ENCODE measurements at places on chromosomes 7 and 10.
A peak's percentile ranks its signal among the peaks of the same experiment; 100 is the strongest.

GRCh38 chr10:117145019-117145418 is 6.9 kb upstream of the VAX1 start:
- DNase-seq: no peak

DNA sequence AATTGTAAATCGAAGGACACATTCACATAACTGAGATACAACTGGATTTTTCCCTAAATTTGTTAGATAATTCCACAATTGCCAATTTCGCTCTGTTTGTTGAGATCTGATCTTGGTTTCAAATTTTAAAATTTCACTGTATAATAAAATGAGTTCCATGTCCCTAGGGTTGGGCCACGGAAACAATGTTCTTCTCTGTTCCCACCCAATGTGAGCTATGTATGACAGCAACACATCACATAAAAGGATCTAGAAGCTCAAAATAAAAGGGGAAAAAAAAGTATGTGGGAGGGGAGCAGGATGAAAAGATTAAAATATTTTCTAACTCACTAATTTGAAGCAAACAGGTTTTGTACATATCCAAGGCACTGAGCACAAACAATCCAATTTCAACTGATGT is 287.8 kb upstream of the MKLN1 start:
- no peak for DNase-seq

DNA sequence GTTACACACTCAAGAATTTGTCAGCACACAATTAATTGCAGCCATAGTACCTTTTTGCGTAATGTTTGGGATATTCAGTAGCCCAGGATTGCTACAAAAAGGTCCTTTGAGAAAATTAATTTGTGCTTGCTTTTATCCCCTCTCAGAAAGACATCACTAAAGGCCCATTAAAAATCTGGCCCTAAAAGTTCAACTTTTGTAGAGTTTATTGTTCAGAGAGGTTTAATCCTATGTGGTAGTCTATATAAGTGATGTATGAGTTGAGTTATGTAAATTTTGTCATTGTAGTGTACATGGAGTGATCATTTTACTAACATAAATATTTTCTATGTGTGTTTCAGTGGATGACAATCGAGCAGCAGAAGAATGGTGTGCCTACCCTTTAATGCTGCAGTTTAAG is 126.0 kb downstream of the LCOR start:
- no peak for DNase-seq

DNA sequence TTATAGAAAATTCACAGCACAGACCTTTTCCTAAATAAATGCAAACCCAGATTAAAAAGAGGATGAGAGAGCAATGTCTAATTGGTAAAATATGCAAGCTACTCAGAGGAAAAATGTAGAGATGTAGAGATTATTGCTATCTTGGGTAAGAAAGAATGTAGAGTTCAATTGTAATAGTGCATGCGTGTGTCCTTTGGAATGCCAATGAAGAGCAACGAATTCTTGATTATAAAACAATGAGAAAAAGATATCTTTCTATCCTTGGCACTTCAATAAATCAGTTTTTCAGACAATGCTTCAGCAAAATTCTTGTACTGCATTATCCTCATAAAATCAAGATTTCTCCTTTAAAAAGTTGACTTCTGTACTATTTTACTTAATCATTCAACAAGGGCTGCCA is 50.9 kb downstream of the SEMA3D start:
- DNase-seq: no peak

GRCh38 chr7:39952803-39953202 is 2.7 kb downstream of the CDK13 start:
- DNase-seq: no peak

DNA sequence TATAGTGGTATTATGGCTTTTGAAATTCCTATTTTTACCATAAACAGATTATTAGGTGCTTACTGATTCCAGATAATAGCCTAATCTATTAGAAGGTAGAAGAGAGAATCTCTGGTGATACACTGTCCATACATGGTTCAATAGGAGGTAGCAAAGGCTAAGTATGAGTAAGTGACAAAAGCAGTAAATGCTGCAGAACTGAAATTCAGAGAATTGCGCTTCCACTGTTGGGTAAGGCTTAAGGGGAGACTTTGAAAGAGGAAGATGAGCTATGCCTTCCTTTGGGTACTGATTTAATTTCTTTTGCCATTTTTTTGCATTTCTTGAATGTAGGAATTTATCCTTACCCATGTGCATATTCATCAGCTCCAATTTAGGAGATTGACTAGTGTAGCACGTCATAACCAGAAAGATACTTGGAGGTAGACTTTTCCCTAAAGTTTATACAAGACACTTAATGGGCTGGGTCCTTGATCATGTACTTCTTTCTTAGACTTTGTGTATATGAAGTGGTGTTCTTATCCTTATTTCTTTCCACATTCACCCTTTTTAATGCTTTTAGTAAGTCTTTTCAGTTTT is 15.3 kb downstream of the MKLN1 start:
- no peak for DNase-seq

GRCh38 chr7:86469680-86470295 is 173.9 kb upstream of the GRM3 start:
- DNase-seq: no peak

GRCh38 chr10:59991661-59992060 is 85.3 kb upstream of the CCDC6 start:
- no peak for DNase-seq

DNA sequence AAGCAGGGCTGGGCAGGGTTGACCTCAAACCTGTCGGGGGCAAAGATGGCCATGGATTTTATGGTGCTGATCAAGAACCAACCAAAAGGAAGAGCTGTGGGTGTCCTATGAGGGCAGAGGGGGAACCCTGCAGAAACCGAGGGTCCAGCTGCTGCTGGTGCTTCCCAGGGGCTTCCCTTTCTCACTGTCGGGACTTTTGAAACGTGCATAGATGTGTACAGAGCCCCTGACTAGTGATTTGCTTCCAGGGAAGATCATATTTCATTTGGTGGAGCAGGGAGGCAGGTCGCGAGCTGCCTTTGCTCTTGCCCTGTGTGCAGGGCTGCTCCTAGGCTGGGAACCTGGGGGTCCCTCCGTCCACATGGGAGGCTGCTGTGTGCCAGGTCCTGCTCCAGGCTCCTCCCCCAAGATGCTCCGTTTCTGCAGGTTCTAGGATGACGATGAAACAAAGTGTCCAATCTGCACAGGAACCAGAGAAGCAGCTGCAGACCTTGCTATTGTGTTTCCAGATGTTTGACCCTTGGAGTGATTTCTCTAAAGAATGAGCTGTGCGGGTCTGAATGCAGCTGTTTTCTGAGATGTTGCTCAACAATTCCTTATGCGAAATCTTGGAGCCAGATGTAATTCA is 9.4 kb upstream of the INPP5A start:
- DNase-seq: peak; percentile 15

DNA sequence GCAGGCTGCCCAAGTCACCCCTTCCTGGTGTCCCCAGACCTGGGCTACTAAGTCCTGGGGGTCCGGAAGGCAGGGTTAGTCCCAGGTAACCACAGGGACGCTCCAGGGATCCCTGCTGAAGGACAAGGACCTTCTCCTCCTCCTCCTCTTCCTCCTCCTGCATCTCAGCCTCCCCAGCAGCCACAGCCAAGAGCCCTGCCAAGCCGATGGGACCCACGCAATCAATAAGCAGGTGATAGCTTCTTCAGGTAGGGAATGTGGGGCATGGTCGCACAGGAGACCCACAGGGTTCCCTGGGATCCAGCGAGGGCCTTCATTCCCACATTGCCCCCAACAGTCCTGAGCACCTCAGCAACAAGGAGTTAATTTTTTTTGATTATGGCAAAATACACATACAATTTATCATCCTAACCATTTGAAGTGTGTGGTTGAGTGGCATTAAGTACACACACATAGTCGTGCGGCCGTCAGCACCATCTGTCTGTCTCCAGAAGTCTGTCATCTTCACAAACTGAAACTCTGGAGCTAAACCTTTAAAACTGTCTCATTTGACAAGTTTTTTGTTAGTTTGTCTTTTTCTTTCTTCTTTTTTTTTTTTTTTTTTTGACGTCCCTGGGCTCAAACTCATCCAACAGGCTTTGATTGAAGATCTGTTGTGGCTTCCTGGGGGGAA is 12.1 kb downstream of the CRYGN start:
- DNase-seq: no peak

GRCh38 chr7:84277628-84278224 is 83.1 kb upstream of the SEMA3A start:
- DNase-seq: no peak

DNA sequence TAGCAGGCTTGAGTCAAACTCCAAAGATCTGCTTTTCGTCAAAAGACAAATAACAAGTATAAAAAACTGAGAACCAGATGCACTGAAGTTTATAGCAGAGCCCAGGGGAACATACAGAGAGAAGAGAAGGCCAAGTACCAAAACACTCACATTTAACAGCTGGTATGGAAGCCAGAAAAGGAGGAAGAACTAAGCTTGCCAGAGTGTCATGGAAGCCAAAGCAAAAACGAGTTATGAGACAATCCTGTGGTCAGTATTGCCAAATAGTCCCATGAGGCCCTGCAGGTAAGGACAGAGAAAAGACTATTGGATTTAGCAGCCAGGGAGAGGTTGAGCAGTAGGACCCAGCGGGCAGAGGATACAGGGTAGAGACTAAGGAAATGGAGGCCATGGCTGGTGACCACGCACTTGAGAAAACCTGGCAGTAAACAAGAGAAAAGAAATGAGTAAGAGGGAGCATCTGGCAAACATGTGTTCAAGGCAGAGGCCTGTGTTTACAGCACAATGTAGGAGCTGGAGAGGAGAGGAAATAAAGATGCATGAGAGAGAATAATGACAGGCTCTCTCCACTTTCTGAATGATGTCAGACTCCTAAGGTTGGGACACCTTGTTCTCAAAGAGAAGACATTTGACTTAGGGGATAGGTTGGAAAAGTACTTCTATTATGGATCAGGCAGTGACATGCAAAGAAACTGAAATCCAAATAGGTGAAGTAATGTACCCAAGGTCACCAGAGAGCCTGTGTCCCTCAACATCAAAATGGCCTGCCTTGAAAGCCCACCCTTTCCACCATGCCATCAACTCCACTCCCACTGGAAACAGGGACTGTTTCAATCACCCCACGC is 9.1 kb downstream of the CREB3L2 start:
- DNase-seq: peak; percentile 72

DNA sequence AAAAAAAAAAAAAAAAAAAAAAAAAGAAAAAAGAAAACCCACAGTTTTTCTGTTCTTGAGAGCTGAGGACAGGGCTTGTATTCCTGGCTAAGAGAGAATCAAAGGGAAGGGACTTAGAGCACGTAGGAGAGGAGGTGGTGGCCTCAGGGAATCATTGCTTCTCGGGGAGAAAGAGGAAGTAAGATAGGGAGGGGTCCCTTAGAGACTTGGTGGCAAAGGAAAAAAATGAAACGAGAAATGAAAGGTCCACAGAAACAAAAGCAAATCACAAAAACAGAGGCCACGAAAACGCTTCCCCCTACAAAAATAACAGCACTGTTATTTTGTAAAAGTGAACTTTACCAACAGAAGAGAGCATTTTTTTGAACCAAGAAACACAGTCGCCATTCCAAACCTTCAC is 323.1 kb upstream of the GALNT17 start:
- no peak for DNase-seq

DNA sequence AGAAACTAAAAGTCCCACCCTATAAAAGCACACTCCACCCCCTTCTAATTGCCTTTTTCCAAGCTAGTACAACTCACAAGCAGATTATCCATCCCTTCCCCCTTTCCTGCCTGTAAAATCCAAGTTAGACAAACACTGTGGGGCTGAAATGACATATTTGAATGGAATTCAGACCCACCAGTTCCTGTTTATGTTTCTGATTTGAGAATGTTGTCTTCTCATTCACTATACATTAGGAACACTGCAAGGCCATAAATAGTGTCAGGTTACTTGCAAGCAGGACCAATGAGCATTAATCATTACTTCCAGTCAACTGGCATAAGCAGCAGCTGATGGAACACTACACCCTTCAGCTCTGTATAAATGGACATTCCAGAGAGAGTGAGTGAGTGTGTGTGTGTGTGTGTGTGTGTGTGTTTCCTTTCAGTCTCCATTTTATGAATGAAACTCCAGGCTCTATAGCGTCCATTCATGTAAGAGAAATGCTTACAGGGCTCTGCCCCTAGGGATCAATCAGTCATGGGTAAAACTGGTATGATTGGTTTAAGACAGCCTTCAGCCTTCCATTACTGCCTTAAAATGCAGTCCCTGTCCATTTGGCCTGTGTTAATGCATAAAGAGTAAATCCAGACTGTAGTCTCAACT is 69.3 kb downstream of the ETV1 start:
- DNase-seq: no peak

GRCh38 chr10:114970515-114970914 is 32.5 kb downstream of the TRUB1 start:
- DNase-seq: no peak

DNA sequence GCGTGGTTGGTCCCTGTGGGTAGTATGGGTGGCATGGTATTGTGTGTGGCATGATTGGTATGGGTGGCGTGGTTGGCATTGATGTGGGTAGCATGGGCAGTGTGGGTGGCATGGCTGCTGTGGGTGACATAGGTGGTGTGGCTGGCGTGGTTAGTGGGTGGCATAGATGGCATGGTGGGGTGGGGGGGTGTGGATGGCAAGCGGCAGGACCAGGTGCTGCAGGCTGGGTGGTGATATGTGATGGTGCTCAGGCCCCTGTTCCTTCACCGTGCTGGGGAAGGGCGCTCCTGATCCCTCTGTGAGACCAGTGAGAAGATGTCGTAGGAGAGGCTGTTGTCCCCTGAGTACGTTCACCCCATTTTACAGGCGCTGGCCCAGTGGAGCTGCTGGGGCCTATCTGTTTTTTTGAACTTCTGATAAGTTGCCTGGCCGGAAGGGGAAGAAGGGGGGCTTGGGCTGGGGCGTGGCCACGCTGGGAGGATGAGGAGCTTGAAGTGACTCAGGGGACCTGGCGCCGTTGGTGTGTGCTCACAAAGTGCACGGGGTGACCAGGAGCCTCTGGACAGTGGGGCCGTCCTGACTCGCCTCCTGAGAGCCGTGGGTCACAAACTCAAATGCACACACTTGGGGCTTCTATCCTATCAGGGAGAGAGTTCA is 17.5 kb downstream of the INPP5A start:
- peak; percentile 85 for DNase-seq

- no peak for DNase-seq
These were observed 693.6 kb downstream of the PHTF2 start for GRCh38 chr7:78492146-78492545.

DNA sequence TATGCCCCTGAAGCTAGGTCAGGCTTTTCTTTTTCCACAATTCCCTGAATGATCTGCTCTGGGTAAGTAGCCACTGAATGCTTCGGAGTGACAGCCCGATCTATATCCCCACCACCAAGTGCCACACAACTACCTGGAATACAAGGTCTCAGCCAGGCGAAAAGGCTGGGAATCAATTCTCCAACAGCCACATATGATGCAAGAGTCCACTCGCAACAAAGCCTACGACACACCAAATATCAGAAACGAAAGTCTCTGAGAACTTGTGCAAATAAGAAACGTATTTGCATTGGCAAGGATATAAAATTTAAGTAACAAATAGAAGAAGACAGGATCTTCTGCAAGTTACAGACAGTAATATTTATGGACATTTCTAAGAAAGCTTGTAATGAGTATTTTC is 5.7 kb downstream of the HIPK2 start:
- no peak for DNase-seq

- no peak for DNase-seq
These were observed 88.6 kb downstream of the XRCC2 start for GRCh38 chr7:152587366-152587765.

Measured in aorta (tissue), 5 donors.